ENCODE measurements at places on chromosomes 3 and 15. TPM values are rescaled to one million over a fixed set of nuclear protein-coding genes. Genes with fewer than 3 reads are reported as not detected.

The LRRC49 gene
- total RNA-seq: 145 TPM

The TCAIM gene
- total RNA-seq: 52.2 TPM

The CLDN18 gene
- total RNA-seq: not detected

The MESP1 gene
- 2.0 TPM for total RNA-seq

The COL7A1 gene
- total RNA-seq: 1.2 TPM

The SLC35G2 gene
- total RNA-seq: 11.8 TPM

The KCNAB1 gene
- 31.4 TPM for total RNA-seq

The RETNLB gene
- not detected for total RNA-seq

The GOLGA6L9 gene
- total RNA-seq: 4.1 TPM

The GOLGA6L7 gene
- total RNA-seq: not detected

The IL17RD gene
- 31.0 TPM for total RNA-seq

The TMEM158 gene
- total RNA-seq: 19.6 TPM

The GOLGA8J gene
- total RNA-seq: not detected

The CORO2B gene
- total RNA-seq: 19.2 TPM

The MAGI1 gene
- total RNA-seq: 39.1 TPM

The EFCC1 gene
- total RNA-seq: 0.41 TPM

The SLC12A1 gene
- 1.6 TPM for total RNA-seq

The ACKR2 gene
- total RNA-seq: not detected

The TGM4 gene
- not detected for total RNA-seq

The UROC1 gene
- total RNA-seq: not detected

The NR1I2 gene
- total RNA-seq: 0.82 TPM

The RTP1 gene
- 0.41 TPM for total RNA-seq

The PATL2 gene
- total RNA-seq: not detected

The THPO gene
- total RNA-seq: 0.41 TPM

The CASR gene
- not detected for total RNA-seq

The MCF2L2 gene
- total RNA-seq: 42.0 TPM

The TNFSF10 gene
- 2.9 TPM for total RNA-seq

The SLC22A14 gene
- total RNA-seq: under 0.01 TPM

The CLEC3B gene
- 24.1 TPM for total RNA-seq

The CPNE9 gene
- 0.41 TPM for total RNA-seq

The C3orf80 gene
- 7.7 TPM for total RNA-seq

The SUSD5 gene
- total RNA-seq: 2.0 TPM

The C2CD4A gene
- under 0.01 TPM for total RNA-seq

The IGF2BP2 gene
- total RNA-seq: 20.0 TPM

The MGLL gene
- total RNA-seq: 31.4 TPM

The CNTN3 gene
- 50.1 TPM for total RNA-seq

The CTDSPL gene
- total RNA-seq: 15.5 TPM

The THRB gene
- total RNA-seq: 42.4 TPM

The AADACL2 gene
- total RNA-seq: not detected

The SCAMP5 gene
- total RNA-seq: 42.8 TPM

The SH2D7 gene
- total RNA-seq: not detected

The CPN2 gene
- not detected for total RNA-seq

The ISLR gene
- total RNA-seq: 12.6 TPM

The FAM240A gene
- not detected for total RNA-seq

All from frontal cortex (tissue), 4 donors.